H1 (cell line): ENCODE measurements at places on chromosomes 4 and X. TPM values are rescaled to one million over a fixed set of nuclear protein-coding genes. Genes with fewer than 3 reads are reported as not detected.

Gene PABPC1L2A
- 0.32 and 0.73 TPM in 2 replicates for total RNA-seq

Gene FAM53A
- 2.0 and 2.8 TPM in 2 replicates for total RNA-seq

Gene FGF2
- 145 and 153 TPM in 2 replicates for total RNA-seq

Gene IGFBP7
- total RNA-seq: 0.48 and 0.55 TPM in 2 replicates

Gene SSX2B
- not detected in 2 replicates for total RNA-seq

Gene GLRA2
- total RNA-seq: not detected in 2 replicates

Gene ZNF732
- total RNA-seq: 33.3 and 35.7 TPM in 2 replicates

Gene GPRASP2
- total RNA-seq: 15.7 and 19.1 TPM in 2 replicates

Gene ANXA10
- total RNA-seq: not detected in 2 replicates

Gene MAGEA6
- total RNA-seq: not detected in 2 replicates

Gene AKAP14
- 1.3 and 1.7 TPM in 2 replicates for total RNA-seq

Gene FANCB
- 12.2 and 13.8 TPM in 2 replicates for total RNA-seq

Gene TBC1D9
- total RNA-seq: 1.0 and 1.2 TPM in 2 replicates

Gene GYG2
- 65.3 and 65.4 TPM in 2 replicates for total RNA-seq

Gene TMEM271
- total RNA-seq: 0.35 TPM in 1 of 2 replicates, not detected in the other

Gene FAM114A1
- 11.5 and 12.0 TPM in 2 replicates for total RNA-seq

Gene SMIM10L2A
- 5.0 TPM in 2 replicates for total RNA-seq

Gene MUC7
- not detected in 2 replicates for total RNA-seq

Gene SPANXA2
- not detected in 2 replicates for total RNA-seq

Gene FOXR2
- total RNA-seq: not detected in 2 replicates

Gene DCX
- 2.4 and 3.3 TPM in 2 replicates for total RNA-seq

Gene PAGE4
- not detected in 2 replicates for total RNA-seq

Gene TMEM144
- total RNA-seq: 1.6 and 2.6 TPM in 2 replicates

Gene ZNF711
- 15.5 and 16.3 TPM in 2 replicates for total RNA-seq

Gene STS
- 1.4 and 1.5 TPM in 2 replicates for total RNA-seq

Gene SGCB
- total RNA-seq: 25.7 and 32.2 TPM in 2 replicates

Gene SETD7
- total RNA-seq: 3.4 and 4.6 TPM in 2 replicates

Gene MAML3
- 5.6 and 5.7 TPM in 2 replicates for total RNA-seq
